NCI-H1694 (cell line): ENCODE measurements at places on chromosomes 16 and 17.

- DNase-seq = no peak
These were observed 12.3 kb downstream of the PAM16 start for GRCh38 chr16:4338712-4339299.

GRCh38 chr17:66207936-66208335 lies 16.0 kb upstream of the CEP112 start:
- no peak for DNase-seq

- DNase-seq = no peak
These were observed 863 bp downstream of the LIMD2 start for GRCh38 chr17:63698886-63699637.

DNA sequence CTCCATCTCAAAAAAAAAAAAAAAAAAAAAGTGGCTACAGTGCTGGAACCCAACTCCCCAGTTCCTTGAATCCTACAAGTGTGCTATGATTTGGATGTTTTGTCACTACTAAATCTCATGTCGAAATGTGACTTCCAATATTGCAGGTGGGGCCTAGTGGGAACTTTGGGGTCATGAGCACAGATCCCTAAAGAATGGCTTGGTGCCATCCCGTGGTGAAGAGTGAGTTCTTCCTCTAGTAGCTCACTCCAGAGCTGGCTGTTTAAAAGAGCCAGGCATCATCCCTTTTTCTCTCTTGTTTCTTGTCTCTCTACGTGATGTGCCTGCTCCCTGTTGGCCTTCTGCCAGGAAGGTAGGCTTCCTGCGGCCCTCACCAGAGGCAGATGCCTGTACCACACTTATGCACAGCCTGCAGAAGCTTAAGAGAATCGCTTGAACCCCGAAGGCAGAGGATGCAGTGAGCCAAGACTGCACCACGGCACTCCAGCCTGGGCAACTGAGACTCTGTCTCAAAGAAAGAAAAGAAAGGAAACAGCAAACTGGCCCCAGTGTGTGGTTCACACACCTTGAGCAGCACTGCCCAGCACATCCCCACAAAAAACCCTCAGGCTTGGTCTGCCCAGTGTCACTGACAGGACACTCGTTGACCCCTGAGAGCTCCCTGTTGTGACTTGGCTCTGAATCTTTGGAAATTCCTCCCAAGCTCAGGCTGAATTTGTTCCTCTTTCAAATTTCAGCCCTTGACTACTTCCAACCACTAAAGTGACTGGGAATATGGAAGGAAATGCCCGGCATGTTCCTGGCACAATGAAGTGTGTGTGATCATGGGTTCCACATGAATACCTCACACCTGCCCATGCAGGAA lies 3.1 kb downstream of the MT1E start:
- DNase-seq = no peak

DNA sequence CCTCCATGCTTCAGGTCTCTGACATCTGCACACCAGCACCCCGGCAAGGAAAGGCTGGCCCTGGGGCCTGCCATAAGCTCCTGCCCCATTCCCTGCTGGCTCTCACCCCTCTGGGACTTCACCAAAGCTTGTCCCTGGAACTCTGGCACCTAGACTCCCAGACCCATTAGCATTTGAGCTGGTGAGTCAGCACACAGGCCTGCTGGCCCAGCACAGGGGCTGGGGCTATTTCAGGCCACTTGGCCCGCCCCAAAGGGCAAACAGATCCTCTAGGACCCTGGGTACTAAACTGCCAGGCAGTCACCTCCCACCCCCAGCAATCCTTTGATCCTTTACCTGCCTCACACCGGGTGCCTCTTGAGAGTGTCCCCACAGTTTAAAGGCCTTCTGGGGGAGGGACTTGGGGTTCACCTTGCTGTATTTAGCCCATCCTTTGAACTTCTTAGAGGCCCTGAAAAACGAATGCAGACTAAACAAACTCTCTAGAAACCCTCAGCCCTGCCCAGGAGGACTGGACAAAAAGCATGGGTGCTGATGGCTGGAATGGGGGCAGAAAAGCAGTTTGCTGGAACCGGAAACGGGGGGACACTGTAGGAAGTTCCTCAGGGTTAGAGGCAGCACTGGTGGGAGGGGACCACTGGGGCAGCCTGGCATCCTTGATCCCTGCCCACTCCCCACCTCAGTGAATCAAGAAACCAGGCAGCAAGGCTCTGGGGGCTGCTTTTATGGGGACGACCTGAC lies 3.2 kb upstream of the SAMD14 start:
- DNase-seq = no peak

DNA sequence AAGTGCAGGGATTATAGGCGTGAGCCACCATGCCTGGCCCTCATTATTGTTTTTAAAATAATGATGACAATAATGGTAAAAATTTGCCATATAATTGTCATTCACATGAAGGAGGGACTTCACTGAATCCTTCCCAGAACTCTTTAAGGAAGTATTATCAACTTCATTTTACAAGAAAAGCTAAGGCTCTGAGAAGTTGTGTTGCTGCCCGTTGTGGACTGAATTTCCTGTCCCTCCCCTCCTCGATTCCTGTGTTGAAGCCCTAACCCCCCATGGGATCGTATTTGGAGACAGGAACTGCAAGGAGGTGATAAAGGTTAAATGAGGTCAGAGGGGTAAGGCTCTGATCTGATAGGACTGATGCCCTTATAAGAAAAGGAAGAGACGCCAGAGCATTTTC lies 458.0 kb downstream of the HAPSTR1 start:
- DNase-seq = no peak

DNA sequence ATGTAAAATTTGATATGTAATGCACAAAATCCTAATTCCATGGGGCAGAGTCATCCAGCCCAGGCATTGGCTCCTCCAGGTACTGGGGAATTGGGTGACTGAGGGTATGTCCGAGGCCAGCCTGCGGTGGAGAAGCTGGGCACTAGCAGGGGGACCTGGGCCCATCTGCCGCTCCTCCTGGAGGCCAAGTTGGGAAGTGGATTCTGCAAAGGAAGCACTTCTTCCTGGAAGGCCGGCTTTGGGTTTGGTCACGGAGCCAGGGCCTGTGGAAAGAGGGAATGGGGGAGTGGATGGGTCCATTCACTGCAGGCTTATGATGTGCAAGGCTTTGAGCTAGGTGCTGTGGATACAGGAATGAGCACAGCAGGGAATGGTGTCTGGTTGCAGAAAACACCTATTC lies 85.8 kb downstream of the GNAO1 start:
- no peak for DNase-seq

DNA sequence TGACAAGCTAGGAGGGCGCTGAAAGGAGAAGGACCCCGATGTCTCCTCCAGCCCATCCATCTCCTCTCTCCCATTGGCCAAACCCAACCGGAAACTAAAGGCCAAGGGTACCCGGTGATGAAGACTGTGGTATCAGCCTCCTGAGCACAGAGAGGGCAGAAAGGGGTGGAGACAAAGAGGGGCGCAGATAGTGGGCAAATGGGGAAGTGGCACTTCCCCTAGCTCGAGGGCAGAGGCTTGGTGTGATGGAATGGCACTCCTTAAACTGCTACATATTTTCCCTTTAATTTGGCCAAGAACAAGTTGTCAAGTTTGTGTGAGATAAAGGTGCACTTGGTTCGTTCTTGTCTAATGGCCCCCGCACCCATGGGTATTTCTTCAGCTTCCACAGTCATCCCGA lies 27.8 kb downstream of the IL4R start:
- DNase-seq = no peak

- DNase-seq = no peak
These were observed 75.7 kb upstream of the KSR1 start for GRCh38 chr17:27380551-27380950.

DNA sequence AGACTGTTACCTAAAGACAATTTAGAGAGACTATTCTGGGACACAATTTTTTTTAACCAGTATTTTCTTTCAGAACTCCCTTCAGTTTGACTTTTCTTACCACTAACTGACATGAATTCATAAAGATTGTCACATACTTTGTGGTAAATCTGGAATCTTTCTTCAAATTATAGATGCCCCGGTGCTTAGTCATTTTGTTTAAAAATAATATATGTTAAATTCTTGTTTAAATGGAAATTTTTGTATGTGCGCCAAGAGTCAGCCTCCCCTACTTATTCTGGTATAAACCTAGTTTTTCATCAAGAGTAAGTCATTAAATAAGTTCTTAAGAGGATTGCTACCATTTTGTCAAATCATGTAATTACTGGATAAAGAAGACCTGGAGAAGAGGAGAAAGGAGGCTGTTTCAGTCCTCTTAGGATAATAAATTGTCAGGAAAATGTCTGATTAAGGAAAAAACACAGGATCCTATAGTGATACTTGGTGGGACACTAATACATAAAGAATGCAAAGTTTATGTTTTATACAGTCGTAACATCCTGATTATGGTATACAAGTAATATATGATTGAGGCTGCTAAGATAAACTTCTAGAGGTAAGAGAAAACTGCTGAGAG lies 424.4 kb downstream of the PMP22 start:
- no peak for DNase-seq

DNA sequence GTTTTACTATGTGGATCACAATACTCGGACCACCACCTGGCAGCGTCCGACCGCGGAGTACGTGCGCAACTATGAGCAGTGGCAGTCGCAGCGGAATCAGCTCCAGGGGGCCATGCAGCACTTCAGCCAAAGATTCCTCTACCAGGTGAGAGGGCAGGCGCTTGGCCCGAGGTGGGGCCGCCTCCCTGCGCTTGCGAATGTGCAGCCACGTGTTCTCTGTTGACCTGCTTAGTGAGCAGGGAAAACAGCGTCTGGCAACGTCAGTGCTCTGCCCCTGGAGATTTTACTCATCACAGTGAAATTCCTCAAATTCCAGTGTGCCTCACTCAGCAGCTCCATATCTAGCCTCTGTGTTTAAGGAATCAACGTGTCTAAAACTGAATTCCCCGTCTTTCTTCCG lies 33.4 kb upstream of the CLEC18A start:
- DNase-seq = no peak

GRCh38 chr16:14955546-14956231 lies 18.4 kb downstream of the NPIPA1 start:
- no peak for DNase-seq

DNA sequence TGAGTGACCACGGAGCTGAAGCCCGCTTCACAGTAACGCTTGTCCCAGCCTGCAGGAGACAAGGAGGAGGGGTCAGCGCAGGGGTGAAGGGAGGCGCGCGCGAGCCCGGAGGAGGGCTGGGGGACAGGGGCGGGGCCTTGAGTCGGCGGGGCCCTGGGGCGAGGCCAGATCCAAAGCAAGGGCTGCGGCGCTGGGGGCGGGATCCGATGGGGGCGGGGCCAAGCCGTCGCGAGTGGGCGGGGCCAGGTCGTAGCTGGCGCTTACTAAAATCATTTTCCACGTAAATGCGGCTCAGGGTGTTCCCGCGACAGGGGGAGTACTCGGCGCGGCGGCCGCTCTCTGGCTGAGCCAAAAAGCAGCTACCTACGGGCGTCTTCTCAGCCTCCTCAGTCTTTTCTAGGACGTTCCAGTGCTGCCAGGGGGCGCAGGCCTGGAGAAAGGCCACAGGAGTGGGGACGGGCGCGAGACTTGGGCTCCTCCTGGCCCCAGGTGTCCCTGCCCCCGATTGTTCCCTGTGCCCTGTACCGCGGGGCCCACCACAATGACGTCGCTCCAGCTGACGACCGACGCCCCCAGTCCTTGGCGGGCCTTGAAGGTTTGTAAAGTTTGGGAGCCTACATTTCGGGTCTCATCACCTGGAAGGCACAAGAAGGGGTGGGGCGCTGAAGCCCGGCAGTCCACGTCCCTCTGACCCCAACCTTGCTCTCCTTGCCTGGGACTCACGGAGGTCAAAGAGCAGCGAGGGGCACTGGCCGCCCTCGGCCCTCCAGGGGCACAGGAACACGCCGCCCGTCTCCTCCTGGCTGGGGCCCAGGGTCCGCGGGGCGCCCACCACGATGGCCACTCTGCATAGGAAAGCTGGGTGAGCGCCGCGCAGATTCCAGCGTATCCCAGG lies 3.9 kb downstream of the ITGA2B start:
- peak; percentile 43 for DNase-seq

- no peak for DNase-seq
These were observed 19.3 kb downstream of the DBNDD1 start for GRCh38 chr16:89999831-90000574.

- no peak for DNase-seq
These were observed 24.8 kb upstream of the NDRG4 start for GRCh38 chr16:58475091-58475619.
